Activated CD8-positive, alpha-beta T cell treated with anti-CD3 and anti-CD28 coated beads, Interleukin-2, amount 10 ng/mL, durations not matched to agents 7 days and 5 days (primary cell): ENCODE measurements at places on chromosomes 6 and 20. TPM values are rescaled to one million over a fixed set of nuclear protein-coding genes. Genes with fewer than 3 reads are reported as not detected.
A peak's percentile ranks its signal among the peaks of the same experiment; 100 is the strongest.

SLC4A11 gene
- total RNA-seq = 2.8 TPM

- no peak for DNase-seq
Observed at GRCh38 chr6:110778333-110778732, 36.9 kb downstream of the CDK19 start.

- no peak for DNase-seq
Observed at GRCh38 chr6:66096679-66097078, 389.7 kb upstream of the EYS start.

- DNase-seq = no peak
Observed at GRCh38 chr6:91437315-91437729, 850.5 kb upstream of the MAP3K7 start.

- DNase-seq = no peak
Observed at GRCh38 chr6:30334075-30334783, 7.5 kb downstream of the TRIM39 start.

- DNase-seq = no peak
Observed at GRCh38 chr20:63411151-63411897, 50.2 kb upstream of the CHRNA4 start.

NKX2-4 gene
- total RNA-seq = not detected

PDCD2 gene
- total RNA-seq = 74.0 TPM

DNA sequence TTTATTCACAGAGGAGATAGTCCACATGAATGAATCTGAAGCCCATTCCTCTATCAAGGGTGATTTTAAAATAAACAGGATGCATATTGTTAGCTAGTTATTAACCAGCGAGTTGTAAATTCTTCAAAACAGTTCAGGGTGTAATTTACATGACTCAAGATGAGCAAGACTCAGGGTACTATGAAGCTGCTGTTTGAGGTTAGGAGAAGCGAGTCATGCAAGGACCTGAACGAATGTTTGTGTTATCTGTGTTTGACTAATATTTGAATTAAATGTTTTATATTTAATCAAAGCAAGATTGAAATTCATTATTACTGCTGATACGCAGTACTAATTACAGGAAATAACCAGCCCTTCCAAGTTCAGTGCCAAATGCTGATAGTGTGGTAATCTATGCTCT lies 191.1 kb downstream of the SAMD5 start:
- no peak for DNase-seq

GRCh38 chr6:52130440-52130839 lies 43.0 kb upstream of the PKHD1 start:
- no peak for DNase-seq

DNA sequence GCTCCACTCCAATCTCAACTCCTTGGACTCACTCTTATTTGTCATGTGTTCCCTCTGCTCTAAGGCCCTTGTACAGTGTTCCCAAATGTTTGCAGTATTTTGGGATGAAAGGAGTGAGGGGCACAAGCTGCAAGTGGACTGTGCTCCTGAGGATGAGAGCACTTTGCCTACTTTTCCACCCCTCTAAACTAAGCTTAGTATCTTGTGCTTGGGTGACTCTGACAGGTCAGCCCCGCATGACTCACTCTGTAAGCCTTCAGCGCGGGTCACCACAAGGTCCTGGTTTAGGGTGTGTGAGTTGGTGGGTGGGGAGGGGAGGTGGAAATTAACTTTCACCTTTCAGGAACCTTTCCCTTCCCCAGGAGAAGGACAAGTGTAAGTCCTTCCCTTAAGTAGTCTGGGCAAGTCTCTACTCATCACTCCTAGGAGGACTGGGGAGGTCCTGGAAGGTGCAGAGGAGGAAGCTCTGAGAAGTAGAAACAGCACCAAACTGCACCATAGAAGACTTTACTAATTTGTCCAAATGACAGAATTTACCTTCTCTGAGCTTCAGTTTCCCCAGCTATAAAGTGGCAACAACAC lies 68.8 kb upstream of the EPB41L1 start:
- no peak for DNase-seq

LTB gene
- total RNA-seq = 618 TPM

- DNase-seq = no peak
Observed at GRCh38 chr6:11064836-11065235, 20.7 kb upstream of the ELOVL2 start.

DNA sequence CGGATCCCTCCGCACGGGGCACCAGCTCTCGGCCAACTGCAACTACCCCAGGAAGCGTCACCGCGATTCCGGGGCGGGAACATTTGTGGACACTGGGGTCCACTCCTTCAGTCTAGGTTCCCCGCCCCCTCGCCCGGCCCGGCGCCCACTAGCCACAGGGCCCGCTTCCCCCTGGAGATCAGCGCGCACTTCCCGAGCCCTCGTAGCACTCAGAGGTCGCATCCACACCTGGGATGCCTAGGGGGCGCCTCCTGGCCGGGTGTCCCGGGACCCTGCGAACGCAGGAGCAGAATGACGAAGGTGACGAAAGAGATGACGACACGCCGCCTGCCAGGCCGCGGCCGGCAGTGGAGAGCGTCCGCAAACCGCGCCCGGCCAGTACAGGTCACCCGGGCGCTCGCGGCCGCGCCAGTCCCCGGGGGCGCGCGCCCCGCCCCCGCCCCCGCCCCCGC lies 309 bp upstream of the AIG1 start:
- peak; percentile 84 for DNase-seq

THBS2 gene
- total RNA-seq = not detected

DNA sequence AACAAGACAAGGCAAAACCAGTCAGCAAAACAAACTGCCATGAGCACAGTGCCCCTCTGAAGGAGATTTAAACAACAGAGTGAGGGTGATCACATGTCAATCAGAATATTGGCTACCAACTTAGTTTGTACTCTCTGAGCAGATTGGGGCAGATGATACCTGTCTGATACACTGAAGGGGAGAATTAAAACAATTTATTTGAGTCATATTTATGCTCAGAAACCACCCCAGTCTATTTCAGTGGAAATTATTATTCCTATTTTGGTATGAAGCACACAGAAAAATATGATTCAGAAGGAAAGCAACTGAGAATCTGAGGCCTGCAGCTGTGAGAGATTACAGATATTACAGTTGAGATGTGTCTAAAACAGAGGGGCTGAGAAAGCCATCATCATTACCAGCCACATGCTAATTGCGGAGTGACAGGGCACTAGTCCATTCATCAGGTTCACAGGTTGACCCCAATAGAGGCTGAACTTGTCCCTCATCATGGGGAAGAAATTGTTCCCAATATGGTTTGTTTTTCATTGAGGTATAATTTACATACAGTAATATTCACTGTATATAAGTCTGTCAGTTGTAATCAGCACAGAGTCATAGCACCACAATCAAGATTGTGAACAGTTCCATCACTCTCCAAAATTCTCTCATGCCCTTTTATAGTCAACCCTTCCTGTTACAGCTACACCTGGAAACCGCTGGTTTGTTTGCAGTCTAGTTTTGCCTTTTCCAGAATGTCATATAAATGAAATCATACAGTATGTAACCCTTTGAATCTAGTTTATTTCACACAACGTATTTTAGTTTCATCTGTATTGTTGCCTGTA lies 134.5 kb downstream of the AKAP7 start:
- DNase-seq = no peak

GRCh38 chr6:87656857-87657256 lies 45.2 kb downstream of the AKIRIN2 start:
- DNase-seq = no peak

DNA sequence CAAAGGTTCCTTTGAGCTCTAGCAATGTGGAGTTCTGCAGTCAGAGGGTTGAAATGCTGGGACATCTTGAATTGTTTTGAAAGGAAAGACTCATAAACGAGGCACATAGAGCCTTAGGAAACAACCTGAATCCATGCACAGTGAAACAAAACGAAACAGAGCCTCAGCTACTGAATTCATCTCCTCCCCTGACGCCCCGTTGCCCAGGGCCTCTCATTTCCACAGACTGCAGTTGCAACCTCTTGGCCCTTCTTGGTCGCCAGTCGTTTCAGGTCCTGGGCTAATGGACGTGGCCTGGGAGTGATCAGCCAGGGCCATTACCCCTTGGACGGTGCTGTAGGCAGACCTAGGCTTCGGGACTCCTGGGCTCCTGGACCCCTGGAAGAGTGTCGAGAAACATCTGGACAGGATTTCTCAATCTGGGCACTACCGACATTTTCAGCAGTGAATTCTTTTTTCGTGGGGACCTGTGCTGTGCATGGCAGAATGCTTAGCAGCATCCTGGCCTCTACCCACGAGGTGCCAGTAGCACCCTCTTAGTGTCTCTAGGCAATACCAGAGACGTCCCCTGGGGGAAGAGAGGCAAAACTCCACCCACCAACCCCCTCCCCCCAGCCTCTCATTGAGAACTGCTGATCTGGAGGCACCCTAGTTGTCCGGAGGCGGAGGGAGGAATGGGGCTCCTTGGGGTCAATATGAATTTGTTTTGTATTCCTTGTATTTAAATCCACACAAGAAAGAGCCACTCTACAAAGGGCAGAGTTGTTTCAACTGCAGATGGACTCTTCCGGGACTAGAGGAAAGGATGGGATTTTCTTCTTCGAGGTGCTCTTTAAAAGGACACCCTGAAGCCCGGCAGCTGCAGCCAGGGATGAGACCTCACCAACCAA lies 50.2 kb downstream of the TMEM242 start:
- DNase-seq = peak; percentile 46

RAB23 gene
- total RNA-seq = 2.4 TPM

- no peak for DNase-seq
Observed at GRCh38 chr6:22530506-22530905, 38.9 kb upstream of the HDGFL1 start.

SSTR4 gene
- total RNA-seq = not detected

FHL5 gene
- total RNA-seq = not detected

C6orf15 gene
- total RNA-seq = not detected

DNA sequence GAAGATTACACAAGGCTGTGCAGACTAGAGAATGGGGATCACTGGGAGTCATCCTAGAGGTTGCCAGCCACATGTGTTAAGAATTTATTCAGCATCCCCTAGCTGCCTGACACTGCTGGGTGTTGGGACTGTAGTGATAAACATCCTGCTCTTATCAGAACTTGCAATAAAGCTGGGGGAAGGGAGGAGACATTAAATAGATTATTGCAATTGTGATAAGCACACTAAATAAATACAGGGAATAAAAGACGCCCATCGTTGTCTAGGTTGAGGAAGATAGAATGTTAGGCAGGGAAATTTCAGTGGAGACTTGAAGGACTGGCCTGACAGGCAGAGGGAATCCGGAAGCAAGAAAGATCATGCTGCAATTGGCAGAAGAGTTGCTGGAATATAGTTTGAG lies 33.2 kb upstream of the TRAM2 start:
- DNase-seq = no peak

GRCh38 chr6:156587751-156588301 lies 189.4 kb upstream of the ARID1B start:
- no peak for DNase-seq

DNA sequence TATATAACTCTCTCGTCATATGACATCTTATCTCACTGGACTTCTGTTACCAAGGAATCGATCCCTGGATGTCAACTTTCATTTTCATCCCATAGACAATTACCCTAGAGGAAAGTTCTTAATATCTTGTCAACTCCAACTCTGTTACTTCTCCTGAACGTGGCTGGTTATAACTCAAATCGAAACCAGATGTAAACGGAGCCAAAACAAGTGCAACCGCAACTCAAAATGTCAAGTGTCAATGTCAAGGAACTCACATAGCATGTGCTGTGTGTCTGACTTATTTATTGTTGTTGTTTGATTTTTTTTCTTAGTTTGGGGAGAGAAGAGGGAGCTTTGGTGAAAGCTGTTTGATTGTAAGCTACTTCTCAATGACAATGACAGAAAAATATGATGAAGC lies 108.6 kb downstream of the VIP start:
- DNase-seq = no peak

DNA sequence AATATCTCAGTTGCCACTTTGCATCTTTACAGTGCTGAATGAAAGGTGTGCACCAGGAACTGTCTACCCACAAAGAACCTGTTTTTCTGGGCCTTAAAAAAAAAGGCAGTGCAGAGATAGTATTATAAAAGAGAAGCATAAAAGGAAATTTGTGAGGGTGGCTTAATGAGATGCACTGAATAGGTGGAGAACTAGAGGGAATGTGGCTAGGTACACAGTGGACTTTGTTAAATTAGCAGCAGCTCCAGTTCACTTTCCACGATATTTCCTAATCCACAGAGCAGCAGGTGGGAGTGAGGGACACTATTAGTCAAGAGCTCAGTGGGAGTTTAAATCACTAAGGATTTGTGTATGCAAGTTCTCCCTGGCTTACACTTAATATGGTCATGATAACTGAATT lies 38.8 kb downstream of the MAP7 start:
- DNase-seq = no peak

TPX2 gene
- total RNA-seq = 172 TPM

TAP2 gene
- 145 TPM for total RNA-seq

GRCh38 chr20:41783423-41784208 lies 165.4 kb upstream of the CHD6 start:
- DNase-seq = no peak
